Cortex of kidney (tissue), 1 donor: ENCODE measurements at places on chromosomes 4 and X.

- DNase-seq: no peak
Measured at GRCh38 chrX:17377795-17378194, 2.8 kb downstream of the NHS start.

GRCh38 chr4:8248091-8248490 is 21.5 kb upstream of the HTRA3 start:
- no peak for DNase-seq

- DNase-seq: no peak
Measured at GRCh38 chr4:139876337-139876941, 210.8 kb downstream of the MGST2 start.

GRCh38 chr4:186882293-186882692 is 158.6 kb upstream of the FAT1 start:
- DNase-seq: no peak

DNA sequence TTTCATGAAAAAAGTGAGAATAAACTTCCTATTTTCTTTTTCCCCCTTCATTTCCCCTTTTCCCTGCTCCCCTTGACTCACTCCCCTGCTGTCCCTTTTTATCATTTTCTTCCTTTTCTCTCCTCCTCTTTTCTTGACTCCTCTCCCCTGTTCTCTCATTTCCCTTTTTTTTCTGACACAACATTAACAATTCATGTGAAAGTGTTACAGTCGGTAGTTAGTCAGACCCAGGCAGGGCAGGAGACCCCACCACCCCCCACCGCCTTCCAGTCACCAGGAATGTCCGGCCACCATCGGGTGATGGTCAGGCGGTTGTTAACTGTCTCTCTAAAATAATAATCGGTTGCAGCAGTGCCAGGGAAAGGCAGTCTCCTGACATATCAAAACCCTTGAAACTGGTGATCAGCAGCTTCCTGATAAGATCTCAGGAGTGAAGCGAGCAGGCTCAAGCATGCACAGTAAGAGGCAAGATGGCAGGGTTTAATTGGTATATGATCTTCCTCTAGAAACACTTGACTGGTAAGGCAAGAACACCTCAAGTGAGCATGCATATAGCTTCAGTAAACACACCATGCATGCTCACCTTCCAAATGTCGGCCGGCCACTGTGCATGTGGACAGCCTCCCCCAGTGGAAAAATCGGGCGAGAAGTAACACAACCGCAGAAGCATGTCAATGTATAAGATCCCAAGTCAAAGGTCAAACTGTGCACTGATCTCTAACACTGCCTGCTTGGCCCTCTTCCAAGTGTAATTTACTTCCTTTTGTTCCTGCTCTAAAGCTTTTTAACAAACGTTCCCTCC is 191.4 kb downstream of the NDST4 start:
- DNase-seq: no peak

DNA sequence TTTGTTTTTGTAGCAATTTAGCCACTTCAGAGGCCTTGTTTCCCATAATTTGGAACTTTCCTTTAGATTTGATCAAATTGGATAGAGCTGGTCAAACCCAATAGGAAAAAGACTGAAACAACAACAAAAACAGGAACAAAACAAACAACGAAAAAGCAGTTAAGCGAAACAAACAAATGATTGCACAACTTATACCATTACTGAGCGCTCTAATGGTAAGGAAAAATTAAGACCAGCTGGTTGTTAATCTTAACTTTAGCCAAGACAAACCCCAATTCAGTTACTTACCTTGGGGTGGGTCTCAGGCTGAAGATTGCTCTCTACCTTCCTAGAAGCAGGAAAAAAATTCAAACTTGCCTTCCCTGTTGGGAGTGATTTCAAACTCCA is 38.3 kb downstream of the SPCS3 start:
- DNase-seq: no peak
